ENCODE measurements at places on chromosomes 5 and 9.
A peak's percentile ranks its signal among the peaks of the same experiment; 100 is the strongest.

DNA sequence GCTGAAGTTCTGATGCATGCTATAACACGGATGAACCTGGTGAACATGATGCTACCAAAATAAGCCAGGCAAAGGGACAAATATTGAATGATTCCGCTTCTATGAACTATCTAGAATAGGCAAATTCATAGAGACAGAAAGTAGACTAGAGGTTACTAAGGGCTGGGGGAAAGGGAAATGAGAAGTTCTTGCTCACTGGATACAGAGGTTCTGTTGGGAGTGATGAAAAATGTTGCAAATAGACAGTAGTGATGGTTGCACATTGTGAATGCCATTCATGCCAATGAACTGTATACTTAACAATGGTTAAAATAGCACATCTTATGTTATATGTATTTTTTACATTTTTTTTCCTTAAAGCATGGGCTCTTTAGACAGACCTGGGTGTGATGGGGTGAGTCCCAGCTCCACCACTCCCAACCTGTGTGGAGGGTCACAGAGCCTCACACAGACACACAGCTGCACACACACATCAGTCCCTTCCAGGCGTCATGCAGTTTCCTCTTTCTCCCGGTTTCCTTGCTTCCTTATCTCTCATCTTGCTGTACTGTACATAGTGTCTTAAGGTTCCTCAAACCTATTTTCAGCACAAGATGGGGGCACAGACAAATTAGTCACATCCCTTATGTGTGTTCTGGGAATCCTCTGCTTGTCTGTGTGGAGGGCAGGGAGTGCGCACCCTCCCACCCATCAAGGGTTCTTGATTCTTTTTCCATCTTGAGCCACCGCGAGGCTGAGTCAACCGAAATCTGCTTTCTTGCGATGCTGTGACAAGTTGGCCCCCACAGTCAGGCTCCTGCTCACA, 192.9 kb downstream of the CRB2 start:
- no peak for DNase-seq

DNA sequence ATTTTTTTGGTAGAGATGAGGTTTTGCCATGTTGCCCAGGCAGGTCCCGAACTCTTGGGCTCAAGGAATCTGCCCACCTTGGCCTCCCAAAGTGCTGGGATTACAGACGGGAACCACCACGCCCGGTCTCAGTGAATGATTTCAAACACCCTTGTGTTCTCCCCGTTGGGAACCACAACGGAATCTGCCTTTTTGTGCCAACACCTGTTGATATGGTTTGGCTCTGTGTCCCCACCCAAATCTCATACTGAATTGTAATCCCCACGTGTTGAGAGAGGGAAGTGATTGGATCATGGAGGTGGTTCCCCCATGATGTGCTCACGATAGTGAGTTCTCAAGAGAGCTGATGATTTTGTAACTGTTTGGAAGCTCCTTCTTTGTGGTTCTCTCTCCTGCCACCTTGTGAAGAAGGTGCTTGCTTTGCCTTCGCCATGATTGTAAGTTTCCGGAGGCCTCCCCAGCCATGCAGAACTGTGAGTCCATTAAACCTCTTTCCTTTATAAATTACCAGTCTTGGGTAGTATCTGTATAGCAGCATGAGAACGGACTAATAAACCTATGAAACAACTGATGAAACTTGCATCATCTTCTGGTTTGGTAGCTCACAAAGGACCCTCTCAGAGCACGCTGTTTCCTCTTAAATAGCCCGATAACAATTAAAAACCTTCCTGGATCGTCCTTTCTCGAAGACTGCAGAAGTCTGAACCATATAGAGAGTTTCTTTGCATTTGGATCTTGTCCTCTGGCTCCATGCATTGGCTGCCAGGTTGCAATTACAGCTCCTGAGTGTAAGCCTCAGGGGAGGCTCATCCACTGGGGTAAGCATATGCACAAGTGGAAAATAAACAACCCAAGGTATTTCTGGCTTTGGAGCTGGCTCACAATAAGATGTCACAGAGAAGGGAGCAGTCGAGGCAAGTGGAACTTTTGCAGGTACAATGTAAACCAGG, 91.5 kb downstream of the SPRY4 start:
- DNase-seq: no peak

GRCh38 chr5:62256161-62257019, 49.6 kb upstream of the KIF2A start:
- no peak for DNase-seq

DNA sequence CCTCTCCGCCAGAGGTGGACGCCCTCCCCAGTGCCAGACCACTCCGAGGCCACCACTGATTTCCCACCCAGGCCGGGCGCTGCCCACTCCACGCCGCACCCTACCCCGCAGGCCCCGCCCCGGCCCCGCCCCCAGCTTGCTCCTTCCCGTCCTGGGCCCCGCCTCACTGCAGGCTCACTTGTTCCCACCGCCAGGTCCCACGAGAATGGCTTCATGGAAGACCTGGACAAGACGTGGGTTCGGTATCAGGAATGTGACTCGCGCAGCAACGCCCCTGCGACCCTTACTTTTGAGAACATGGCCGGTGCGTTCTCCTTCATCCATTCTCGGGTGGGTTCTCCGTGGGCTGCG, 6.5 kb downstream of the LRRC26 start:
- DNase-seq: peak; percentile 74

DNA sequence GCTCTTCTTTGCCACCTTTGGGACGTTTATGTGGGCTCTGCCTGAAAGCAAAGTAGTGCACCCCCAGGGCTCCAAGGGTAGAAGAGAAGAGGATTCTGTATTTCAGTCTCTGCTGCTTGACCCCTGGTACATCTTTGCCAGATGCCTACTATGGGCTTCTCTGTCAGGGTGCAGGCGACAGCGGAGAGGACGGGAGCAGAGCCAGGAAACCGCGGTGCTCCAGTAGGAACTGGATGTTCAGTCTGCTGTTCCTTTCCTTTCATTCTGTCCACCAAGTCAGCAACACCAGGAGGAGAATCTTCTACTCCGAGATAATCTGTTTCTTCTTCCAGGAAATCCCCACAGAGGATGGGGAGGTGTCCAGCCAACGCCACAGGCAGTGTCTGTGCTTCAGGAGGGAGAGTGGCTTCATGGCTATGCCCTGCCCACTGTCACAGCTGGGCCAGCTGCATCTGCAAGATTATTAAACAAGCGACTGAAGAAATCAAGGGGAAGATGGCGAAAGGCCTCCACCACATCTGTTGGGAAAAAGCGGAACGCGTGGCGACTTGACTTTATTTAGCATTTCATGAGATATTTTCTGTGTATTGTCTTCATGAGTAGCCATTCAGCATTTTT, 398.3 kb downstream of the IRX1 start:
- no peak for DNase-seq

DNA sequence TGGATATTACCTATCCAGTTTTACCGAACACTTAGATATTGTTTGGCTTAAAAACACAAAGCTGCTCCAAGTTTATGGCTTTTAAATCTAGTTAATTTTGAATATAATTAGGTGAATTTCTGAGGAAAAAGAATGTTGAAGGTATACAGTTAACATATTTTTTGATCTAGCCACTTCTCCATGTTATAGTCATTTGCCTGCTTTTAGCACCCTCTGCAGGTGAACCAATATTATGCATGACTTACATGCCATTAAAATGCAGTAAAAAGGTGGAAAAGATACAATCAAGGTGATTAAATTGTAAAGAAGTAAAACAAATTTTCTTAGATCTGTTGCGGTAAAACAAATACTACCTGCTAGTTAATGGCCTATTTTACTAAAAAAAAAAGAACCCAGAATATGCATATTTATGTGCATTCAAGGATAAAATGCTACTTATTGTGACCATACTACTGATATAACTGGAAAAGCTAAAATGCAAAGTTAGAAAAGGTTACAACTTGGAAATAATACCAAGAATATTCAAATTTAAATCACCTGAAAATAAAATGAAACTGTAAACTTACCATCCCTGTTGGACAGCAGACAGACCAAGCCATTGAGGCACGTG, 132.1 kb downstream of the AP3B1 start:
- DNase-seq: peak; percentile 11

DNA sequence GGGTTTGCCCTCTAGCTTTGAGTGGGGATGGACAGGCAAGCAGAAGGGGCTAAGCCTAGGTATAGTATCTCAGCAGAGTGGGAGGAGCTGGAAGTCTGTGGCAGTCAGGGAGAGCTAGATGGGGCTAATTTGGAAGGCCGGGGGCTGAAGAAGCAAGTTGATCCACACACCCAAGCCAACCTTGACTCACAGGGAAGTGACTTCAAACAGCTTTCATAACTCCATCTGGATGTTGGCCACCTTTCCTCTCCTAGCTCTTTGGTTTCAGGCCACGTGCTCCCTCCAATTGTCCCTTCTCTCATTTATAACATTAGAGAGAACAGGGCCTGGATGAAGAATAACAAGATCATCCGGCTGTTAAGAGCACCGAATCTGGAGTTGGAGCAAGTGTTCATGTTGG, 36.8 kb downstream of the EGR1 start:
- no peak for DNase-seq

- DNase-seq: peak; percentile 1
These were observed 22.6 kb upstream of the ORM1 start for GRCh38 chr9:114300153-114300845.

DNA sequence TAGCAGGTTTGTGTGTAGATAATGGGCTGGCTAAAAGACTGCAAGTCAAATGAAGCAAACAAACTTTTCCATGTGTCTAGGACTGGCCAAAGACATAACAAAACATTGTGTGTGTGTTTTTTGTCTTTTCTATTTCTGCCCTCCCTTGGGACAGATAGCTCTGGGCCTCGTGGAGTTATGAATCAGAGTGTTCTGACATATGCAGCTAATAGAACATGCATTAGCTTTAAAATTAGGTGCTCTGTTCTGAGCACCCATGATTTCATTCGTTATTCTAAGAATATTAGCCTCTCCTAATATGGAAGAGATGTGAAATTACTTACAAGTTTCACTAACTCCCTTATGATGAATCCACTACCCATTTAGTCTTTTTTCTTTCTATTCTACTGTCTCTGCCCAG, 367.3 kb upstream of the PAPPA start:
- no peak for DNase-seq
